Esophagus muscularis mucosa (tissue), 4 donors: ENCODE measurements at places on chromosomes 3 and 15. TPM values are rescaled to one million over a fixed set of nuclear protein-coding genes. Genes with fewer than 3 reads are reported as not detected.

GRCh38 chr15:51801391-51801835 lies 28.0 kb upstream of the TMOD3 start:
- no peak for DNase-seq

DNA sequence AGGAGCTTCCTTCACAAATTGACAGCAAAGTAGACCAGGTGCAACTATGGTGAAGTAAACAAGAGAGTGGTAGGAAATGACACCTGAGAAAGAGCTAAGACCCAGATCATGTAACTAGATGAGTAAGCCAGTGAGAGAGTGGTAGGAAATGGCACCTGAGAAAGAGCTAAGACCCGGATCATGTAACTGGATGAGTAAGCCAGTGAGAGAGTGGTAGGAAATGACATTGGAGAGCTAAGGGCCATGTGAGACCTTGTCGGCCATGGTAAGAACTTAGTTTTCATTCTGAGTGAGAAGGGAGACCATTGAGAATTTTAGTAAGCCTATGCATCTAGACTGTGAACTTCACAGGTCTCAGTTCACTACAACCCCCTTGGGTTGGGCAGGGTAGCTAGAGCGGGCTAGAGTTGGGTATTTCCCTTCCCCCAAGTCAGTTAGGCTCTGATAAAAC lies 5.4 kb upstream of the SENP7 start:
- DNase-seq, result no peak

GRCh38 chr3:180252683-180253082 lies 215.9 kb upstream of the PEX5L start:
- DNase-seq, result no peak

- no peak for DNase-seq
Measured at GRCh38 chr3:35707904-35708303, 68.6 kb downstream of the ARPP21 start.

DNA sequence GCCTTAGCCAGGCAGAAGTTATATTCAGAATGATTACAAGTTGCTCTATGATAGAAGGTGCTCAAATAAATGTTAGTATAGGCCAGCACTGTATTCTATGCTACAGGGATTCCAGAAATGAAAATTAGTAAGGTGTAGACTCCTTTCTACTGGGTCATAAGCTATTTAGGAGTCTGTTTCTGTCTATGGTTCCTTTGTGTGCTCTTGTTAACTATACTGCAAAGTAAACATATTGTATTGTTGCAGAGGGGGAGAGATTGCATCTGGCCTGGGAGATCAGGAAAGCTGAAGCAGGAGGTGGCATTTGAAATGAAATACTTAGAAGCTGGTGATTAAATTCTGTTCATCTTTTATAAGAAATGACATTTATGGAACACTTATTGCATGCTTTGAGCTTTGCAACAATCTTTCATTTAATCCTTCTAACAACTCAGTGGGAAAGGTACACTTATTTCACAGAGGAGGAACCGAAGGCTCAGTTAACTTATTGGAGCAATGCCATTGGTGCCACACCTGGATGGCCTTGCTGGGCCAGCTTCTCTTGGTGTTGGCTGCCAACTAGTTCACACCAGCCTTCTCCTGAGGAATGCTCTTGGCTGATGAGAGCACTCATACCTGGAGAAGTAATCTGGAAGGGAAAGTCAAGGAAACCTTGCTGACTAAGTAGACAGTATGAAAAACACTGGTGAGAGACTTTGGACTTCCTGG lies 39.1 kb downstream of the ABHD5 start:
- peak; percentile 64 for DNase-seq

- peak; percentile 92 for DNase-seq
Measured at GRCh38 chr3:179260949-179261765, 10.2 kb upstream of the KCNMB3 start.

DNA sequence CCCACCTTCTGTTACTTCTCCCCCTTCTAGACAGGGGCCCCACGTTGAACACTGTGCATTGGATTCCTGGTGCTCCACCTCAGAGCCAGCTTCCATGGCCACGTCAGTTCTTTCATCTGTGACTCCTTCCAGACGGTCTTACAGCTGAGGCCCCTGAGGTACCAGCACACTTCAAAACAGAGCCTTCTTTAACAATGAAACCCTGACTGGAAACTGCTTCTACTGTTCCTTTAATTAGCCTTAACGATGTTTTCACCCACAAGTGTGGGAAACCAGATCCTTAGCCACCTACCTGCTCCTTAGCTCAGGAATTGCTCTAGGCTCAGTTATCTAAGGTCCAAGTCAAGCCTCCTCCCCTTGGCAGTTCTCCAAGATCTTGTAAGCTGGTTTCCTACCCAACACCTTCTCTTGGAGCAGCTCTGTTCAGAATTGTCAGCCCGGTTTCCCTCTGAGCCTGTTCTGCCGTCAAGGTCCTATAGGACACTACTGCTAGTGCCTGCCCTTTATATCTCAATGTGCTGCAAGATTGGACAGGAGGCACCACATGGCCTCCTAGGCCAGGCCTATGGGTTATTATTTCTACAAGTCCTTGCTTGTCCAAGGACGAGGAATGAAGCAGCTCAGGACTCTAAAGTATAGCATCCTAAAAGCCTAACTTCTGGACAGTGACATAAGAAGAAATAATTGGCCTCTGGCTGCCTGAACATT lies 80.7 kb downstream of the FMN1 start:
- no peak for DNase-seq

GRCh38 chr3:4270720-4271119 lies 32.4 kb upstream of the SETMAR start:
- DNase-seq, result no peak

GRCh38 chr3:120487191-120487650 lies 36.4 kb upstream of the FSTL1 start:
- peak; percentile 89 for DNase-seq

Gene SEMA5B
- total RNA-seq, result 1.6 TPM

GRCh38 chr3:55795746-55796145 lies 308.6 kb upstream of the WNT5A start:
- no peak for DNase-seq

- DNase-seq, result no peak
Measured at GRCh38 chr3:193114431-193115340, 126.3 kb upstream of the PLAAT1 start.

DNA sequence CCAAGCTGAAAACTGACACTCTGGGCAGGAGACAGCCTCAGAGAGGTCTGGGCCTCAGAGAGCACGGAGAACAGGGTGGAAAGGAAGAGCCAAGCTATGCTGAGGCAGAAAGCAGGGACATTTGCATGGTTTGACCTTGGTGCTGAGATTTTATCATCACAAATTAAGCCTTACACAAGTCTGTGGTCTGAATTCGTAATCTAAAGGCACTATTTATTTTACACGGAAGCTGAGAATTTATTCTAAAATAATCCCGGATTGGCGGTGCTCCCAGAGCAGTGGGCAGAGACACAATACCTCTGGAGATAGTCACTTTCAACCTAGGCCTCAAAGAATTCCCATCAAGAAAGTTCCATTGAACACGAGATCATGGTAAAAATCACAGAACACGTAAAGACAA lies 47.5 kb downstream of the CFAP92 start:
- DNase-seq, result peak; percentile 29

- no peak for DNase-seq
Measured at GRCh38 chr3:136676009-136676408, 76.2 kb downstream of the STAG1 start.

Gene GP5
- total RNA-seq, result not detected

Gene UBE2E1
- total RNA-seq, result 120 TPM

- DNase-seq, result no peak
Measured at GRCh38 chr3:93992207-93992606, 12.3 kb downstream of the ARL13B start.

GRCh38 chr3:46105306-46105919 lies 78.1 kb upstream of the XCR1 start:
- DNase-seq, result no peak

- DNase-seq, result no peak
Measured at GRCh38 chr3:107705046-107705445, 182.3 kb downstream of the BBX start.

DNA sequence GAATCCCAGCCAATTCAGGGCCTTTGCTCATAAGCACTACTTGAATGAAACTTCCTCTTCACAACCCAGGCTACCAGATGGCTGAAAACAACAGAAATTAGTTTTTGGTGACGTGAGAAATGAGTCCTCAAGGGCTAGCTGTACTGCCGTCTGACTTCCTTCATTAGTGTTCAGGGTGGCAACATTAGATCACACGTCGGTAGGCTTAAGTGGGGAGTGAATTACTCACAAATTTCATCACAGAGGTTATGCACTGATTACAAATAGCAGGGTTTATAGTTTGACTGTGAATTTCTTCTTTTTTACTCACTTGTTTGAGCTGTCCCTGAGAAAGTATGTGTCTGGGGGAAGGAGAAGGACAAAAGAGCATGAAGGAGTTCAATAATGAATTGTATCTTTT lies 397.2 kb downstream of the GAP43 start:
- no peak for DNase-seq

Gene GREM1
- 8.6 TPM for total RNA-seq

GRCh38 chr3:21785765-21786437 lies 34.9 kb upstream of the ZNF385D start:
- DNase-seq, result no peak

Gene CATSPER2
- total RNA-seq, result 2.1 TPM

Gene NT5DC2
- 61.9 TPM for total RNA-seq

DNA sequence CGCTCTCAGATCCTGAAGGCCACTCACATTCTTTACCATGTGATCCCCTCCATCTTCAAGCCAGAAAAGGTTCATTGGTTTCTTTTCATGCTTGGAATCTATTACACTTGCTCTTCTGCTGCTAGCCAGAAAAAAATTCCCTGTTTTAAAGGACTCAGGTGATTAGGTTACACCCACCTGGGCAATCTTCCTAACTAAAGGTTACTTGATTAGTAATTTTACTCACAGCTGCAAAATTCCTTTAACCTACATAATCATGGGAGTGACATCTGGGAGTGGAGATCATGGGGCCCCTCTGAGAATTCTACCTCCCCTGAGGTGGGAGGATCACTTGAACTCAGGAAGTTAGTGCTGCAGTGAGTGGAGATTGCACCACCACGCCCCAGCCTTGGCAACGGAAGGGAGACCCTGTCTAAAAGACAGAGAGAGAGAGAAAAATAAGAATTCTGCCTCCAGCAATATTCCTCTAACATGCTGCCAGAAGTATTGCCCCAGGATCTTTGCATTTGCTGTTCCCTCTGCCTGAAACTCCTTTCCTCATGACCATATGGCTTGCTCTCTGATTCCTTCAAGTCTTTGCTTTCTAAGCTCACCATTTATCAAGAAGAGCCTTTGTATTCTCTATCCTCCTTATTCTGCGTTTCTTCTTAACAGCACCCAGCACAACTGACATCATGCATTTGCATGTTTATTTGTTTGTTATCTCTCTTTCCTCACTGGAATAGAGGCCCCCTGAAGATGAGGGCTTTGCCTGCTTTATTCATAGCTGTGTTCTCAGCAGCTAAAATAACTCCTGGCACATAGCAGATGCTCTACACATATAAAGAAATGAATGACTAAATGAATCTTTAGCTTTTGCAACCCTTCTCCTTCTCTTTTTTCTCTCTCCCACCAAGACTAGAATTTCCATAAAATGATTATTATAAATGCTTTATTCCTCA lies 68.2 kb downstream of the EDEM1 start:
- no peak for DNase-seq

GRCh38 chr3:12984023-12984823 lies 89.0 kb downstream of the IQSEC1 start:
- DNase-seq, result peak; percentile 94

DNA sequence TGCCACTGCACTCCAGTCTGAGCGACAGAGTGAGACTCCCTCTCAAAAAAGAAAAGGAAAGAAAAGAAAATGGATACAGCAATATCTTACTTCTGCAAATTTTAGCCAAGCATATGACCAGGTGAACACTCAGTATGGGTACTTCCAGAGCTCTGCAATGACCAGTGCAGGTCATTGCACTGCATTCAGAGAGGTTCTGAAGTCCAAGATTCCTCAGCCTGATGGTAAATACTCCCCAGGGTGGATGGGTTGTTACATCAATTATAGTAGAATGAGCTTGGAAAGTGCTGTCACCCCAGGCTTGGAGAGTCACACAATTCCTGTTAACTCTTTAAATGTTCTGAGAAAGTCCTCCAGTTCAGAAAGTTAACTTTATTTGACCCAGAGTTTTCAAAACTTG lies 103.7 kb downstream of the RPLP1 start:
- DNase-seq, result no peak

GRCh38 chr3:169172535-169172934 lies 491.0 kb downstream of the MECOM start:
- no peak for DNase-seq

DNA sequence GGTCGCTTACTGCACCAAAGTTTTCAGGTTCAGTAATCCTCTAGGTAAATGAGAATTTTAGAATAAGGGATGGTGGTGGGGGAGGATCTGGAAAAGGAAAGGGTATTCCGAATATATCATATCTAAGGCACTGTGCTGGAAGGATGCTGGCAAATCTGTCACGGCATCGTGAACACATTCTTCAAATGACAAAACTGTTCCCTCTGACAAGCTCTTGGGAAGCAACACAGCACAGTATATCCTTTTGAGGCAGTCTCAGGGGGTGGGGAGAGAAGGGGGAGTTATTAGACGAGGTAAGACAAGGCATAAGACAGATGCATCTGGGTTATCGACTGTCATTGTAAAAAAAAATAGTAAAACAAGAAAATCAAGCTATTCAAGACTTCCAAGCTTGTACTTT lies 289.6 kb upstream of the LRRN1 start:
- no peak for DNase-seq

- DNase-seq, result peak; percentile 94
Measured at GRCh38 chr3:195154793-195155535, 116.0 kb downstream of the XXYLT1 start.

Gene MCF2L2
- total RNA-seq, result 3.3 TPM

Gene GABRR3
- not detected for total RNA-seq

Gene GOLGA8S
- total RNA-seq, result 0.17 TPM

Gene LRRC34
- 2.1 TPM for total RNA-seq

GRCh38 chr15:29570121-29570947 lies 251.9 kb downstream of the TJP1 start:
- peak; percentile 29 for DNase-seq

DNA sequence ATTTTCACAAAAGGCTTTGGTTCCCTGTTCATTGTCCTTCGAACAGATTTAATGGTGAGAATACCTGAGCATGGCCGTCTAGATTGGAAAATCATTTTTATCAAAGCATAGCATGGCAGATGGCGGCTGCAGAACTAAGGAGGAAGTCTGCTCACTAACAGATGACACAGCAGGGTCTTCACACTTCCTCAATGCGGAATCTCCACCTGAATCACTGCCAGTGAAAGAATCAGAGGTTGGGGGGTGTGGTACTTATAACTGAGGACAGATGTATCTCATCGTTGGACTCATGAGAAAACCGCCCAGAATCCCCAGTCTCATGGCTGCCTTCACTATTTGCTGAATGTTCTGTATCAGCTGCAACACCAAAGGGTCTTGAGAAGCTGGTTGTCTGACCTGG lies 31.6 kb upstream of the PYGO1 start:
- DNase-seq, result no peak

DNA sequence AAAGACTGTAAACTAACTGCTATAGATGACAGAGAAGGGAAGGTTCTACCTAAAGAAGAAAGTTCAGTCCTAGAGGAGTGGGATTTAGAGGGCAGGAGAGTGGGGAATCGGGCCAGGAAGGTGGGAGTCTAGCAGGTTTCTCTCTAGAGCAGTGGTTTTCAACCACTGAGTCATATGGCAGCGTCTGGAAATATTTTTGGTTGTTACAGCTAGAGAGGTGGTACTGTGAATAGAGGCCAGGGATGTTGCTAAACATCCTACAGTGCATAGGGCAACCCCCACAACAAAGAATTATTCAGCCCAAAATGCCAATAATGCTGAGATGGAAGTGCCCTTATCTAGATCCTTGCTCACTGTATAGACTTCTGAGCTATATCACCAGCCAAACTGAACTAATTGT lies 28.7 kb downstream of the ATP1B3 start:
- no peak for DNase-seq
